ENCODE measurements at places on chromosomes 13 and 19. TPM values are rescaled to one million over a fixed set of nuclear protein-coding genes. Genes with fewer than 3 reads are reported as not detected.

The ZNF20 gene
- 7.8 TPM for polyA plus RNA-seq

- no peak for DNase-seq
Measured at GRCh38 chr13:21980049-21980448, 309.2 kb downstream of the FGF9 start.

DNA sequence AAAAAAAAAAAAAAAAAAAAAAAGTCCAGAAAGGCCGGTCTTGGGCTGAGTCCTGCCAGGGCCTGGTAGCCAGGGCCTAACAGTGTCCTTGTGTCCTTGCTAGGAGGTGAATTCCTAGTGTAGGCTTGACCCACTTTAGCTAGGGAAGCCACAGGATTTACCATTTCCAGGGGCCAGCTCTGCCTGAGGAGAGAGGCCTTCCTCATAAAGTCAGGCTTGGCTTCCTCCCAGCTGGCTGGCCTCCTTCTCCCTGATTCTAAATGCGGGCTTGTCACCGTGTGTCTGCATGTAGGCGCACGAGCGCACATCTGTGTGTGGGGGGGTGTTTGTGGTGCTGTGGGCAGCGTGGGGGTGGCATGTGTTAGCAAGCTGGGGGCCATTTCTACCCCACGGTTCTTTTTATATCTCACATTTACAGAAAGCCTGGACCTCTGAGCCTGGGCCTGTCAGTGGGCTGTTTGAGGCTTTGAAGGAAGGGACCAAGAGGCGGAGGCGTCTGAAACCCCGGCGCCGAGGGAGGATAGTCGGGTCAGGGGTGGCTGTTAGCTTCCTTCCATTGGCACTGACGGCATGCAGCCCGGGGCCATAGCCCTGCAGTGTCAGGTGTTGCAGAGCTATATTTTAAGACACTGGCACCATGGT is 31.7 kb downstream of the IER2 start:
- peak; percentile 64 for DNase-seq

- DNase-seq: no peak
Measured at GRCh38 chr13:78323848-78324247, 279.5 kb downstream of the POU4F1 start.

The EID2 gene
- polyA plus RNA-seq: 18.8 TPM

DNA sequence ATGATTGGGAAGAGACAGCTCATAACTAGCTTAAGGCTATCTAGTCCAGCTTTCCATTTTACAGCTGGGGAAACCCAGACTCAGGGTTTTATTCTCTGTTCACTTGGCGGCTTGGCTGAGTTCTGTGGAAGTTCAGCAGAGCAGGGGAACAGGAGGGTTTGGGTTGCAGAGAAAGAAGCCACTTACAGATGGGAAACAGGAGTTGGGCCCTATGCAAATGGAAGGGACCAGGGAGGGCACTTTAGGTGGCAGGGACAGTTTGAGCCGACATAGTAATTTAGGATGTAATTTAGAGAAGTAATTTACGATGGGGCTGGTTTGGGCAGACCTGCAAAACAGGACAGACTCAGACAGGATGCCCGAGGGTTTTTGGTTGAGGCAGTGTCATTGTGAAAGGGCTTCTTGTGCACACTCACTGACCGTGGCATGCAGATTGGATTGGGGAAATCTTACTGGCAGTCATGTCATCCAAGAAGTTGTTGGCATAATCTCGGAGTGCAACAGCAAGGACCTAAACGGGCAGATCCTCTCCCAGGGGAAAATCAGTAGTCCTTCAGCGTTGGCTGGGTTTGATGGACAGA is 47.3 kb upstream of the GPR183 start:
- no peak for DNase-seq
